ENCODE measurements at places on chromosomes 2 and 18.

- DNase-seq = no peak
Measured at GRCh38 chr2:37600735-37601134, 70.7 kb downstream of the CDC42EP3 start.

- DNase-seq = no peak
Measured at GRCh38 chr18:76314496-76314895, 180.5 kb downstream of the ZNF516 start.

DNA sequence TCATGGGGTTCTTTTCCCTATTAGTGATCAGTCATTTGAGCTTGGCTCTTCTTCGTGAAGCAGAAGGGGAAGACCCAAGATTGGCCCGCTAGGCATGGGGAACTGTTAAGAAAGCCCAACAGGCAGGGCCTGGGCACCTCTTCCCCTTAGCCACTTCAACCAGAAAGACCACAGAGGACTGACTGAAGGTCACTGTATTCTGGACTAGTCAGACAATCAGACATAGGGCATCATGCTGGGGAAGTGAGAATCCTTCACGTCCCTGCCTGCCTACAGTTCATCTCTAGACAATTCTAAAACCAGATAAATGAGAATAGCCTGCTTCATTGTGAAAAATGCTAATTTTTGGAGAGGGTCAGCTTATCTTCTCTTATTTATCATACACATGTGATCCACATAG, 28.1 kb downstream of the FAP start:
- no peak for DNase-seq

GRCh38 chr2:27307545-27308358, 493 bp downstream of the UCN start:
- no peak for DNase-seq

- no peak for DNase-seq
Measured at GRCh38 chr18:36485772-36486171, 188.3 kb downstream of the FHOD3 start.

DNA sequence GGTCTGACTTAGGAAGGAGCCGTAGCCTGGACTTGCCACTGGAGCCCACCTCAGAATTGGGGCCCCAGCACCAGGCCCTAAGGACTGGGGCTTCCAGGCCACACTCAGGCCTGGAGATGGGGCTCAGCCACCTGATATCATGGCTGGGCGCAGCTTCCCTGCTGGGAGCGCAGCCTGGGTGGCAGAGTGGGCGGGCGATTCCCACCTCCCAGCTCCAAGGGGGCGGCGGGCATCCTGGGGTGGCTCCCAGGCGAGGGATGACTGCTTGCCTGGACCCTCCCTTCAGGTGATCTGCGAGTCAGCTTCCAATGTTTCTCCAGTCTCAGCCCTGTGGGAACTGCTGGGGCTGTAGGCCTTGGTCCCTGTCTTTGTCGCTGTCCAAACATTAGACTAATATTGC, 20.1 kb downstream of the GPR35 start:
- no peak for DNase-seq

DNA sequence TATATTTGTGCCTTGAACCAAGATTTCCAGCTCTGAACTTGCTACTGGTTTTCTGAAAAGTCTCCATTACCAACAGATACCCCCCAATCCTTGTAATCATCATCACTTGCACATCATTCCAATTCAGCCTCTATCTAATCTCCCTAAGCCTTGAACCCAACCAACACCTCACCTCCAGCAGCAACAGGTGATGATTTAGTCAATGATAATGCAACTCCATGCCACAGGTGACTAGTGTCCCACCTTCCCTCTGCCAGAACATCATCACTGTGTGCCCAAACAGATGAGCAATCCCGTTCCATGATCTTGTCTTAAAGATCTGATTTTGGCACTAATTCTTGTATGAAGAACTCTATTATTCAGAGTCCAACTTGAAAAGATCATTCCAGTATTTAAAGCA, 67.5 kb downstream of the TIMM21 start:
- no peak for DNase-seq

GRCh38 chr2:96111257-96111640, 5.1 kb downstream of the ADRA2B start:
- no peak for DNase-seq

GRCh38 chr2:71843391-71843850, 304.2 kb downstream of the CYP26B1 start:
- DNase-seq = no peak

DNA sequence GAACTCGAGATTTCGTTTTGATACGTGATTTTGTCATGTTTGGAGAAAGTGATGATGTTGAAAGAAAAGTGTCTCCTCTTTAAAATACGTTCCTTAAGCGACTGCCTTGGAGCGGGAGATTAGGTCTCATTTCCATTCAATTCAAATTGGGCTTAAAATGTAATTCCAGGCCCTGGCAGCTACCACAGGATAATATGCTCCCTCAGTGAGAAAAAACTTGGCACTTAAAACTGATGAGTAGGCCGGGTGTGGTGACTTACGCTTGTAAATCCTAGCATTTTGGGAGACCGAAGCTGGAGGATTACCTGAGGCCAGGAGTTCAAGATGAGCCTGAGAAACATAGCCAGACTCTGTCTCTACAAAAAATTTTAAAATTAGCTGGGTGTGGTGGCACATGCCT, 146.3 kb upstream of the L3MBTL4 start:
- DNase-seq = no peak

- DNase-seq = no peak
Measured at GRCh38 chr2:44167311-44167907, 1.3 kb upstream of the PPM1B start.

DNA sequence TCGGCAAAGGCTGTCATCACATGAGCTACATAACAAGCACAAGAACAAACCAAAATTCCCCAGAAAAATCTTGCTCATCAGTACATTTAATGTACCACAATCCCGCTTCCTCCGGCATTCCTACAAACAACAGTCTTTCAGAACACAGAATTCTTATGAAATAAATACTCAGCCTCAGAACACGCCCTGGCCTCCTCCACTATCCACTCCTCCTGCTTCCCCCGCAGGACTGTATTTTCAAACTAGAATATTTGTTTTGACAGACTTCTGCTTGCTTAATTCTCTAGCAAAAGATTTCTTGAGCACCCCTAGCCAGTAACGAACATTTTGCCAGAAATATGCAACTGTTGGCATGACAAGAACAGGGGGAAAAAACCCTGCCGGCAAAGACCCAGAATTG, 131.2 kb downstream of the THADA start:
- DNase-seq = no peak

DNA sequence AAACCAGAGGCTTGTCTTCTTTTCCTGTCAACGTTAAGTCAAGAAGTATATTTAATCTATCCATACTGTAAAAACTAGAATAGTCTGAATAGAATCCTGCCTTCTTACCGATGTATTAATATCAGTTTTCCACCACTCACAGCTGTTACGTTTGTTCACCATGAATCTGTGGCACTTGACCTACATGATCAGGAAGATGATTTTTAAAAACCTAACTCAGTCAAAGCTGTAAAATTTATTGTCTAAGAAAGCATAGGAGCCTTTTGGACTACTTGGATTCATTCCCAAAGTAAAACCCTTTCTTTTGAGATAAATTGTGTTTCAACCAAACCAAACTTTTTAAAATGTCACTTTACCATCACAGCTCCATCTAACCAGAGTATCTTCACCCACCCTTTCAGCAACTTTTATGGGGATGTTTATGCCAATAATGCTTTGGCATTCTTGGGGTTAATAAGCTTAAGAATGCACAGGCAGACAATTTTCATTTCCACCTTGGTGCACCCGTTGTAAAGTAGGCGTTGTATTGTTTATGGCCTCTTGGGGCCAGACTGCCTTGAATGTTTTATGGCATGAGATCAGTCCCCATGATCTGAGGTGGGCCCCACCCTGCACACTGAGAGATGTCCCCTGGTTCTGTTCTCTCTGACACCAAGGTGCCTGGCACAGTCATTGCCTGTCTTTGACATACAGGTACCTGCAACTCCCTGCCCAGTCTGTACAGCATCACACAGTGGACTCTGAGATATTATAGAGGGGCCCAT, 176.2 kb upstream of the EPAS1 start:
- DNase-seq = no peak

GRCh38 chr2:9914384-9915065, 37.0 kb upstream of the GRHL1 start:
- DNase-seq = no peak

DNA sequence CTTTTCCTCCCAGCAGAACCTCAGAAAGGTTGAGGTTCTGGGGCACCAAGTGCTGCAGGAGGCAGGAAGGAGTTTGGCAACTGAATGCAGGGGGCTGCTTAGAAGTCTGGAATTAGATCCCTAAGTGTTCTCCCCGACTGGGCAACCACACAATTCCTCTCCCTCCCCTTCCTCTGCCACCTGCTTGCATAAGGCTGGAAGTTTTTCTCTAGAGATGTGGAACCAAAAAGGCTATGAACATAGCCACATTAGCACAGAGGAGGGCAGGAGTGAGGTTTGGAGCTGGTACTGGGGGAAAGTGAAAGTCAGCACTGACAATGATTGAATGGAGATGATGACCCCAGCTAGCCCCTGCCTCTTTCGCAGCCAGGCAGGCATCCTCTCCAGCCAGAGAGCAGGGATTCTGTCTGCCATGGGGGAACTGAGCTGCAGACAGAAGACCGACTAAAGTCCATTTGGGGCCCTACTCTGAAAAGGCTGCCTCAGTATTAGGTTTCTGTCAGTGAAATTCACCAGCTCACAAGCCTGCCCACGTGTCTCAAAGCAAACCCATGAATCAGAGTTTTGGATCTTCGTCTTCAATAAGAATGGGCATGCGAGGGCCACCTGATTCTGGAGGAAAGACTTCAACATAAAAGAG, 87.9 kb upstream of the ITGA6 start:
- no peak for DNase-seq

DNA sequence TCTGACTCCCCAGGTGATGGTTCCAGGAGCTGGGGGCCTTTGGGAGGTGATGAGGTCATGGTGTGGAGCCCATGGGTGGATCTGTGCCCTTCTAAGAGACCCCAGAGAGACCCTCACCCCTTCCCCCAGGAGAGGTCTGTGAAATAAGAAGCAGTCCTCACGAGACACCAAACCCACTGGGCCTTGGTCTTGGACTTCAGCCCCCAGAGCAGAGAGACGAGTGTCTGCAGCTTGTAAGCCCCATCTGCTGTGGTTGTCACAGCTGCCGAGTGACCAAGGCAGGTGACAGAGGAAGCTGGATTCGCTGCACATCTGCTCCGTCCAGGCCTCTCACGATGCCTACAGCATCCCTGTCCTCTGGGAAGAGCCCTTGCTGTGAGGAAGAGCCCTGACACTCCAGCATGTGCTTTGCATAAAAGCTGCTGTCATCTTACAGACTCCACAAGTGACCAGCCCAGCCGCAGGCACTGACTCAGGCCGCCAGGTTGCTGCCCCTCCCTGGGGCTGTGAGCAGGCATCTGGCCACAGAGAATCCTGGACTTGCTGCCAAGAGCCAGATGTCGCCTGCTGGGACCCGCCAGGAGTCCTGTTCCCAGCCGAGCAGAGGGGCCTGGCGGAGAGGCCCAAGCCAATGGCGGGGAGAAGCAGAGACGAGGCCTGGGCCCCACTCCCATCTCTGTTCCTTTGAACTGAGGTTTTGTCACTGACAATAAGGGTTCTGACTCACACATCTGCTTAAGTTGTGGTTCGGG, 150.8 kb downstream of the PXDN start:
- DNase-seq = no peak

GRCh38 chr2:3233877-3234276, 143.7 kb downstream of the EIPR1 start:
- DNase-seq = no peak

- DNase-seq = no peak
Measured at GRCh38 chr2:8268172-8268783, 413.6 kb upstream of the ID2 start.

GRCh38 chr2:45612731-45613130, 1.7 kb upstream of the SRBD1 start:
- DNase-seq = no peak

DNA sequence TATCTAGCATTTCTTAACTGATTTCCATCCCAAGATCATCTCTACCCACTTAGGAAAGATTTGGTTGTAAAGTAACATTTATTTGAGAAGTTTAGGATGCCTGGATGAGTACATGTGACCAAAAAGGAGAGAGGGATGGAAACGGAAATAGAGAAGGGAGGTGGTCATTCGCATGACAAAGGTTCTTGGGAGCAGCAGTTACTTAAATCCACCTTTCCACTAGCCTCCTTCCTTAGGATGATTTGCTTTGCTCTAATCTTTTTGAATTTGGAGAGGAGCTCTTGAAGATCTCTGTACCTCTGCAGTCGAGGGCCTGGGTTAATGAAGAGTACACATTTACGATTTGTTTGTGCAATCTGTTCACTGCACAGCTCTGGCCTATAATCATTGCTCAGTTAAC, 623.5 kb downstream of the EPHA4 start:
- DNase-seq = no peak

GRCh38 chr18:3008541-3008940, 4.4 kb downstream of the LPIN2 start:
- no peak for DNase-seq

GRCh38 chr18:22485808-22486244, 68.1 kb upstream of the CTAGE1 start:
- no peak for DNase-seq

- no peak for DNase-seq
Measured at GRCh38 chr2:113084249-113085000, 16.7 kb downstream of the IL1F10 start.

DNA sequence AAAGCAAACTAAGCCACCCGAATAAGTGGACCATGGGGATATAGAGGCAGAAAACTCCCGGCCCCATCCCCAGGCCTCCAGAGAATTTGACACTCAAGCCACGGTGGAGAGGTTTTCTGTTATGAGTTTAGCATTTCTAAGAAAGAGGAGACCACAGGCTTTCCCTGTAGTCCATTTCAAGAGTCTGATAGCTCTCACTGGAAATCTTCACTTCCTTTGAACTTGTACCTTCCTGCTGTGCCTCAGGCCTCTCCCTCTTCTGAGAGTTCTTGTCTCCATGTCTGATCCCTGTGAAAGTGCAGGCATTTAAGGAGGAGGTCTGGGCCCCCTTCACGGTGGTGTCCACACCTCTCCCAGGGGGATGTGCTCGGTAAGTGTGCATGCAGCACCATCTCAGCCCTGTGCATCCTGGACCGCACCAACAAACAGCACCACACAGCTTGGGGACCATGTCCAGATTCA, 113.7 kb downstream of the BCL2 start:
- no peak for DNase-seq
